ENCODE measurements at places on chromosomes 12 and 14.

- no peak for DNase-seq
Observed at GRCh38 chr12:9066755-9067423, 48.8 kb downstream of the A2M start.

GRCh38 chr14:31083781-31084180 is 57.6 kb upstream of the STRN3 start:
- no peak for DNase-seq

DNA sequence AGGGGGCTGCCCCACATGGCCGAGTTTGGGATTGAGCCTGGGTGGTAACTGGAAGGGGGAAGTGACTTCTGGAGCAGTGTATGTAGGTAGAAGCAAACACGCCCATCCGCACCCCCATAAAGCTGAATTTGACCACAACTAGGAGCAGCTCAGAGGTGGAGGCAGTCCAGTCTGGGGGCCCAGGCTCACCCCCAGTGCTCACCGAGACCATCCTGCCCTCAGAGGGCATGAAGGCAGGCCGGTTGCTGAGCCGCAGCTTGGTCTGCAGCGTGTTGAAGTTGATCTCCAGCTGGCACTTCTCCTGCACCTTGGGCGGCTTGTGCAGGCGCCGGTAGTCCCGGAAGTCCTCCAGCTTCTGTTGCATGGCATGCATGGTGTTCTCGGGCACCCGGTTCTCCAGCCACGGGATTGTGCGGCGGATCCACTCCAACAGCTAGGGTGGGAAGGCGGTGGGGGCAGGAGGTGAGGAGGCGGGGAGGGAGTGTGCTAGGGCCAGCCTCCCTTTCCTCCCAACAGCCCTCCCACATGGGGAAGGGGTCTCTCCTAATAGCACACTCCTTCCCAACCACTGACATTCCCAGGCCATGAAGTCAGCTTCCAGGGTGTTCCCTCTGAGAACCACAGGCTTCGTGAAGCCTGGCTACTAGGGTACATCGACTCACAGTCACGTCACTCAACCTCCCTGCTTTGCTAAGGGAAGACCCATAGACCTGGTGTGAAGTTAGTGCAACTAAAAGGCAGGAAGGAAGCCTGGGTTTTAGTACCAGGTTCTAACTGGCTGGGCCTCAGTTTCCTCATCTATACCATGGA is 87.0 kb downstream of the ACTN1 start:
- no peak for DNase-seq

GRCh38 chr12:12081836-12082497 is 11.2 kb downstream of the BCL2L14 start:
- DNase-seq, result peak; percentile 50

DNA sequence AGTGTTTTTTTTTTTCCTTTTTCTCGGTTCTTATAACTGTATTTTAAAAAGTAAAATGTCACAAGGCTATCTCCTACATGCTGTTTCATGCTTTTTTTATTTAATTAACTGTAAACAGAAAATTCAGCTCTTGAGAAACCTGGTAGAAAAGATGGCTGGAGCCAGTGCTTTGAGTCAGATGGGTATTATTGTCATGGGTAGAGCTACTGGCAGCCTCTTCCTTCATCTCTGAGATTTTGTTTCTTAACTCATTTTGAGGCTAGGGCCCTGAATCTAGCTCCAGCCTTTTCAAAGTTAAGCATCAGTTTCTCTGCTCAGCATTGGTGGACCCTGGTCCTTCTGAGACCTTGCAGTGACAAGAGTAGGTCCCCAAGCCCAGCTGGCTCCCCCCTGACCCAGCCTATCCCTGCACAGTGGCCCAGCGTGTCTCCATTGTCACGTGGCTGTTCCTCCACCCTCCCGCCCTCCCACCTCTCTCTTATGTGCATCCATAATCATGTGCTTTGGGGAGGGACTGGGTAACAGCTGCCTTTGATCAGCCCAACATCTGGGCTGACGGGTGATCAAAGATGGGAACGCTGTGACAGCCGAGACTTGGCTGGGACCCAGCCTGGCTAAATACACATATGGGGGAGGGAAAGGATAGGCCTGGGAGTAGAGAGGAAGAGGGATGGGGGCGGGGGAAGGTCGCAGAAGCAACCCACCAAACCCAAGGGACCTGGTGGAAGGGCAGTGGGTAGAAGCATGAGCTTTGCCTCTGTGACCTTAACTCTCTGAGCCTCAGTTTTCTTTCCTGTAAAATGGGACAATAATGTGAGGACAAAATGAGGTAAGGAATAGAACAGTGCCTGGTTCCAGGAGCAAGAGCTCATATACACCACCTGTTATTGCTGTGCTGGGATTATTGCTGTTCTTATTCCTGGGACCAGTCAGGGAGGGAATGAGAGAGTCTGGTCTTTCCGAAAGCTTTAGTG is 24.4 kb upstream of the RBM19 start:
- DNase-seq, result peak; percentile 52

DNA sequence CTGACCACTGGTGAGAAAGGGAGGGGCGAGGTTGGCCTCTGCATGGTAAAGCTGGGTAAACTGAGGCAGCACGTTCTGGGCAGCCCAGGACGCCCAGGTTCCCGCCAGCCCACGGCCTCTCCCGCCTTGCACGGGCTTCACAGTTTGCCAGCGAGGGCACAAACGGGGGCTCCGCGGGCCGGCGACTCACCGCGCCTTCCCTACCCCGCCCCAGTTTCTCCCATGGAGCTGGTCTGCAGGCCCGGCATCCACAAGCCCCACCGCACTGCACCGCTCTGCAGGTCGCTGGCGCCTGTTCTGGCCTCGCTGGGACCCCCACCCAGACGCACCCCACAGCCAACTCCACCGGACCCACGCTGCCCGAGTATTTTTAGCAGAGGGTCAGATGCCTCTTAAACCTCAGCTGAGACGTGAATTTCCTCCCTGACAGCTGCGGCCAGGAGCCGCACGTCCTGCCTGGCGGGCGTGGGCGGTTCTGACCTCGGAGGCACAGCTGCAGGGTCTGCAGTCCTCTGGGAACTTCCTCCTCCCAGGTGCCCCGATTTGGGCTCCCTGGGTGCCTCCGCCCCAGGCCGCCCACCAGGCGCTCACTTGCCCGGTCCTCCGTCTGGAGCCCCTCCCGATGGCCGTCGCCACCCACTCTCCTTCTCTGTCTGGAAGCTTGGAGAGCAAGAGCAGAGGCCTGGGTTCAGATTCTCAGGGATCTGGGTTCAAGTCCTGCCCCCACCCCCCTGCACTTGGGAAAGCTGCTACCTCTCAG is 29.5 kb upstream of the INF2 start:
- DNase-seq, result no peak

DNA sequence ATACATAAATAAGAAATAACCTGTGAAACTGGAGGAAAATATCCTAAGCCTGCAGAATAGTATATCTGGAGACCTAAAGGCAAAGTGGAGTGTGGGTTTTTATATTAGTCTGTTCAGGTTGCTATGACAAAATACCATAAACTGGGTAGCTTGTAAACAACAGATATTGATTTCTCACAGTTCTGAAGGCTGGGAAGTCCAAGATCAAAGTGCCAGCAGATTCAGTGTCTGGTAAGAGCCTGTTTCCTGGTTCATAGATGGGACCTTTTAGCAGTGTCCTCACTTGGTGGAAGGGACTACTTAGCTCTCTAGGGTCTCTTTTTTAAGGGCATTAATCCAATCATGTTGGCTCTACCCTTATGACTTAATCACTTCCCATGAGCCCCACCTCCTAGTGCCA is 25.4 kb upstream of the NEDD1 start:
- no peak for DNase-seq

GRCh38 chr14:68211421-68211820 is 391.8 kb downstream of the RAD51B start:
- DNase-seq, result no peak

- DNase-seq, result no peak
Observed at GRCh38 chr12:30643366-30643765, 52.3 kb downstream of the IPO8 start.

GRCh38 chr14:75769047-75769685 is 108.1 kb downstream of the TTLL5 start:
- DNase-seq, result no peak

- DNase-seq, result no peak
Observed at GRCh38 chr12:4080213-4080612, 193.3 kb upstream of the CCND2 start.

GRCh38 chr14:24332268-24332993 is 2.4 kb downstream of the ADCY4 start:
- peak; percentile 69 for DNase-seq

GRCh38 chr14:82766123-82766522 is 1232.5 kb upstream of the SEL1L start:
- DNase-seq, result no peak

DNA sequence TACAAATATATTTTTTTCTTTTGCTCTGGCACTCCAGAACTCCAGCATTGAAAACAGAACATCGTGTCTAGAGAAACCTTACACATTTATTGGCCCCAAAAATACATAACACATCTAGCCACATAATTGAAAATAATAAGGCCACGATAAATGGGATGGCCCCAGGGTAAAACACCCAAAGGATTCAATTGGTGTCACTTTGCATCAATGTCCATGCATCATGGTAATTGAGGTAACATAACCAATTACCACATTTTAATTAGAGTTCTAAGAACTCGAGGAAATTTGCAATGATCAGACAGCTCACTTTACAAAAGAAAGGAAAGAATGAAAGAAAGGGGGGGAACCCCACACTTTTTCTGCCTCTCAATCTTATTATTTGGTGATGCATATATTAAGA is 151.8 kb upstream of the NPAS3 start:
- no peak for DNase-seq

DNA sequence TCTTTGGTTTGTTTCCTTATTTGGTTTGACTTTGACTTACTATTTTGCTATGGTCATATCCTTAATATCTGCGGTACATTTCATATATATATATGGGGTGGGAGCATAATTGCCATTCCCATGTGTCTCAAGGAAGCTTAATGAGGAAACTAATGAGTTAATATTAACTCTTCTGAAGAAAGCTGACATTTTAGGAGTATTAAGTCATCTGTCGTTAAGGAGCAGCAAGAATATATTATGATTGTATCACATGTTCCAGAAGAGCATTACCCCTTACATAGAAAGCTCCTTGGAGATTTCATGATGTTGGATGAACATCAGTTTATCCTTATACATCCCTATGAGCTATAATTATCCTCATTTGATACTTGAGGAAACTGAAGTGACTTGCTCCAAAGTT is 15.6 kb downstream of the DYRK2 start:
- DNase-seq, result no peak

GRCh38 chr14:86796221-86797074 is 1196.5 kb downstream of the GALC start:
- no peak for DNase-seq

DNA sequence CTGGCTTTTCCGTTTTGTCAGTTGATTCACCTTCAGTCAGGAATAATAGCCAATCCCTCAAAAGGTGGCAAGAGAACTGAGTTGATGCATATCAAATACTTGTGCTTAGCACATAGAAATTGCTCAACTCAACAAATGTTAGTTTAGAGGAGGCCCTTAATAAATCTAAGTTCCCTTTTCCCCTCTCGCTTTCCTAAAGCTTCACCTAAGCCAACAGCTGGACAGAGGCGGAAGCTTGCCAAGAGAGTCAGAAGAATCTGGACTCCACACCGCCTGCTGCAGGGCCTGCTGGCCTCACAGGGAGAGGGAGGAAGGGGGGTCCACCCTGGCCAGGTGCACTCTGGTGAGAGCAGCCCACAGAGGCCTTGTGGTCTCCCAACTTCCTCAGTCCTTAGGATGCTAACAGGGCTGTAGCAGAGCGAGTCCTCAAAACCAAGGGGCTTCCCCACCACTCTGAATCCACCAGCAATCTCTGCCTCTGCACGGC is 213.1 kb downstream of the CHST11 start:
- DNase-seq, result no peak

DNA sequence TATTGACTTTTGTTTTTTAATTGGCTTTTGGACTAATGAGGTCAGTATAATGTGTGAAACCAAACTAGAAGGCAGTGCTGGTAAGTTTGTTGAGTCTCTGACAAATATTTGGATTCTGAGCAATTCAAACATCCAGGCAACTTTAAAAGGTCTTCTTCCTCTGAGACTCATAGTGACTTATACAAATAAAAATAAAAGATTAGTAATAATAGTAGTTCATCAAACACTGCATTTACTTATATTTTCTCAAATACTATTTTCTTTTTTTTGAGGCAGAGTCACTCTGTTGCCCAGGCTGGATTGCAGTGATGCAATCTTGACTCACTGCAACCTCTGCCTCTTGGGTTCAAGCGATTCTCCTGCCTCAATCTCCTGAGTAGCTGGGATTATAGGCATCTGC is 337.9 kb downstream of the DAD1 start:
- no peak for DNase-seq

DNA sequence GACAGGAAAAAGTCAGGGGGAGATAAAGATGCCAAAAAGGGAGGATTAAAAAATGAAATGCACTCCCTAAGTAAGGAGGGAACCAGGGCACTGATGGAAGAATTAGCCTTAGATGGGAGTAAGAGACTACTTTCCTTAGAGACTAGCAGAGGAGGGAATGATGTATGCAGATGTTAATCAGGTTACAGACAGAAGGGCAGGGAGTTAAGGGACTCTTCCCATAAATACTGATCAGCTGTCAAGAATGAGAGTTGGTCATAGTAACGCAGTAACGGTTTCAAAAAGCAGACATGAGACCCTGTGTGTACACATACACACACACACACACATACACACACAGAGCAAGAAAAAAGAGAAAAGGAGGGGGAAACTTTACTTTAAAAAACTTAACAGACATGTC is 93.4 kb downstream of the PHLDA1 start:
- no peak for DNase-seq

- DNase-seq, result no peak
Observed at GRCh38 chr12:105431537-105432100, 101.1 kb downstream of the C12orf75 start.

- DNase-seq, result peak; percentile 56
Observed at GRCh38 chr12:26195641-26196420, 458 bp downstream of the SSPN start.

GRCh38 chr14:42719391-42719790 is 1112.7 kb downstream of the LRFN5 start:
- DNase-seq, result peak; percentile 61

DNA sequence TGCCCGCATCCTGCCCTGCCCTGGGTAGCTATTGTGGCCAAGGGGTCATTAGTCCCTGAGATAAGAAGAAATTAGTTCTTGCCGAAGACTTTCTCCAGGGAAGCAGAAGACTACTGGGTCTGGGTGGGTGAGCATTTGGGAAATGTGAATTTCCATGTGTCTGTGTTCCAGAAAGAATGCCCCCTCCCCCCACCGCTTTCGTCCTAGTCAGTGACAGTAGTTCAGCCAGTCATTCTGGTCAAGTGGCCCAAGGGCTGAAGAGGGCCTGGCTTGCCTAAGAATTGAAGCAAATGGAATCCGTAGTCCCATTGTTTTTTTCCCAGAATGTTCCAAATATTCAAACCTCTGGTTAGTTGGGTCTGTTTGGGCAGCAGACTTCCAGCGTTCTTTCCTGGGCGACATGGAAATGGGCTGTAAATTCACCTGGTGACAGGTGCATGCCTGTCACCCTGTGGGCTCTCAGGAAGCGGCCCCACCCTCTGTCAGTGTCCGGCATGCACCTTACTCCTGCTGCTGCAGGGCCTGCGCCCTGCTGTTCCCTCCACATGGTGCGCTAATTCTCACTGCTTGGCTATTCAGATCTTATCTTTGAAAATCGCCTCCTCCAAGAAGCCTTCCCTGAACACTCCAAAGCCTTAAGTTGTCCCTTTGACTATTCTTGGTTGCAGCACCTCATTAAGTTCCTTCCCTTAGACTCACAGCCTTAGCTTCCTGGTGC is 1.4 kb upstream of the RFLNA start:
- DNase-seq, result no peak

Data from NCI-H774 (cell line).